SJSA1 (cell line): ENCODE measurements at places on chromosomes 12 and 14. TPM values are rescaled to one million over a fixed set of nuclear protein-coding genes. Genes with fewer than 3 reads are reported as not detected.

Gene TCL1B
- total RNA-seq = not detected in 2 replicates

Gene DIO3
- total RNA-seq = not detected in 2 replicates

- no peaks in the 10 kb centered on the region for H3K27me3 ChIP-seq
- H3K4me1 ChIP-seq = no peaks in the 10 kb centered on the region
Observed at GRCh38 chr12:20140751-20141150, 227.6 kb upstream of the PDE3A start.

- DNase-seq = no peak
- no peaks in the 10 kb centered on the region for H3K4me1 ChIP-seq
- no peak overlapping the region for H3K4me3 ChIP-seq
- no peaks in the 10 kb centered on the region for H3K27me3 ChIP-seq
- H3K36me3 ChIP-seq = no peaks in the 10 kb centered on the region
Observed at GRCh38 chr12:69136931-69137613, 102.3 kb upstream of the CPSF6 start.

DNA sequence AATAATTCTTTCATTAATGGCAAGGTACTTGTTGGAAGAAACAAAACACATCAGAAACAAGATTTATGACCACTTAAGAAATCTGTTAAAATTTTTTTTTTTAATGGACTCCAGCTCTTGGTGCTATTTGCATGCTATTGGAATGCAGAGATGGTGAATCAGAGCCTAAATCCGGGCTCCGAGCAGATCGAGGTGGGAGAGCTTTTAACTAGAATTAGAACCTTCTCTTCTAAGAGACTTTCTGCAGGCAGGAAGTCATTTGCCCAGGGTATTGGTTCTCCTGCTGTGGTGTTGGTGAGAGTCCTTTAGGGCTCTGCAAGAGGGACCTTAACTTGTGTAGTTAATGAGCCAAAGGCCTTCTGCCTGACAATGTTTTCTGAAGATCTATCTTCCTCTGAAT, 419.4 kb downstream of the SNAPC1 start:
- H3K27ac ChIP-seq = no peak overlapping the region
- no peaks in the 10 kb centered on the region for H3K27me3 ChIP-seq
- H3K36me3 ChIP-seq = no peaks in the 10 kb centered on the region
- no peaks in the 10 kb centered on the region for H3K4me1 ChIP-seq
- no peak for DNase-seq

DNA sequence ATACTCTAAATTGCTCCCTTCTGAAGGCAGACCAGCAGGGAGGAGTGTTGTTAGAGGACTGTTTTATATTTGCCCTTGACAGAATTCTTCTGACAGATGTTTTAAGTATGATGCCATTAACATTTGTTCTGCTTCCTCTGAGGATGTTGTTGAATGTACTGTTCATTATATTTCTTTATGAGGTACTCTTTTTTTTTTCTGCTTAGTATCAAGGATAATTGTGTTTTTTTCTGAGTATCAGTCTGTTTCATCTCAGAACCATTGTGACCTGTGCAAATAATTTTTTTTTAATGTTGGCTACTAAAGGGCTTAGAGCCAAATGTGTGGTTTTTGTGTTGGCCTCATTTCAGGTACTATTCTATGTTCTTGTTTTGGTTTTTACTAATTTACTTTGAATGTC, 10.6 kb downstream of the METAP2 start:
- no peak overlapping the region for H3K4me3 ChIP-seq
- no peaks in the 10 kb centered on the region; the same call in 1 of the 2 replicates for H3K4me1 ChIP-seq
- no peaks in the 10 kb centered on the region for H3K27me3 ChIP-seq
- H3K36me3 ChIP-seq = peaks cover 73% of the 10 kb centered on the region
- no peak overlapping the region for H3K27ac ChIP-seq
